Lower lobe of right lung (tissue), 2 donors: ENCODE measurements at places on chromosomes 2 and 18. TPM values are rescaled to one million over a fixed set of nuclear protein-coding genes. Genes with fewer than 3 reads are reported as not detected.

Gene MOB1A
- total RNA-seq: 146 TPM

Gene EPB41L5
- 93.7 TPM for total RNA-seq

Gene AQP4
- total RNA-seq: 301 TPM

Gene AQP12B
- not detected for total RNA-seq

Gene C2orf80
- not detected for total RNA-seq

Gene ANO7
- total RNA-seq: 1.3 TPM

Gene ZAP70
- 8.8 TPM for total RNA-seq

Gene DIPK1C
- not detected for total RNA-seq

Gene EFEMP1
- total RNA-seq: 219 TPM

Gene ABCB11
- total RNA-seq: 0.32 TPM

Gene OR6B3
- total RNA-seq: not detected

Gene PKDCC
- 65.8 TPM for total RNA-seq

Gene CDH20
- total RNA-seq: 0.24 TPM

Gene YWHAQ
- total RNA-seq: 175 TPM

DNA sequence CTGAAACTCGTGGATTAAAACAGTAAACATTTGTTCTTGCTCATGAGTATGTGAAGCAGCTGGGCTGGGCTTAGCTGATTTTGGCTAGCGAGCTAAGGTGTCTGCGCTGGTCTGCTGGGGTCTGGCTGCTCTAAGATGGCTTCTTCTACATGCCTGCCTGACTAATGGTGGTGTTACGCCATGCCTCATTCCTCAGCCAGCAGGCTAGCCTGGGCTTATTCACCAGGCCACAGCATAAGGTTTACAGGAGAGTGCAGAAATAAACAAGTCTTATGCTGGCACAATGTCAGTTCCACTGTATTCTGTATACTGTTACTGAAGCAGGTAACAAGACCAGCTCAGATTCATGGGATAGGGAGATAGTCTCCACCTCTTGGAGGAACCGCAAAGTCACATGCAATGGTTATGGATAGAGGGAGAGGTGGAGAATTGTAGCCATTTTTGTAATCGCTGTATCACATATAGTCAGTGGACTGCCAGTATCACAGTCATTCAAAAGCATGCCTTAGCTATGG lies 80.0 kb downstream of the RHBDD1 start:
- no peak overlapping the region for H3K27ac ChIP-seq
- H3K4me3 ChIP-seq: no peak overlapping the region
- no peaks in the 10 kb centered on the region for H3K36me3 ChIP-seq
- no peaks in the 10 kb centered on the region for H3K27me3 ChIP-seq
- DNase-seq: no peak
- no peaks in the 10 kb centered on the region for H3K4me1 ChIP-seq

DNA sequence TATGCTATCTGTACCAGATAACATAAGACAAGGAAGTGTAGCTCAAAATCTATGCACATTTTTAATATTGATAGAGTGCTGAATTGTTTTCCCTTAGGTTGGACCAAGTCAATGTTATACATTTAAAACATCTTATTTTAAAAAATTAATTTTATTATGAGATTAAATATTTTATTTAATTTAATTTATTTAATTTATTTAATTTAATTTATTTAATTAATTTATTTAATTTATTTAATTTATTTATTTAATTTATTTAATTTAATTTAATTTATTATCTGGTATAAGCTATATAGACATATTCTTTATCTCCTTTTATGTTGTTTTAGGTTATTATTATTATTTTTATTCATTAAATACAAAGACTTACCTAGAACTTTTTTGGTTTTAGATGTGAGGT lies 551.7 kb upstream of the LRRTM1 start:
- no peaks in the 10 kb centered on the region for H3K36me3 ChIP-seq
- no peak overlapping the region for H3K27ac ChIP-seq
- no peaks in the 10 kb centered on the region for H3K4me1 ChIP-seq
- no peak for DNase-seq
- no peaks in the 10 kb centered on the region for H3K27me3 ChIP-seq
- H3K4me3 ChIP-seq: no peak overlapping the region

DNA sequence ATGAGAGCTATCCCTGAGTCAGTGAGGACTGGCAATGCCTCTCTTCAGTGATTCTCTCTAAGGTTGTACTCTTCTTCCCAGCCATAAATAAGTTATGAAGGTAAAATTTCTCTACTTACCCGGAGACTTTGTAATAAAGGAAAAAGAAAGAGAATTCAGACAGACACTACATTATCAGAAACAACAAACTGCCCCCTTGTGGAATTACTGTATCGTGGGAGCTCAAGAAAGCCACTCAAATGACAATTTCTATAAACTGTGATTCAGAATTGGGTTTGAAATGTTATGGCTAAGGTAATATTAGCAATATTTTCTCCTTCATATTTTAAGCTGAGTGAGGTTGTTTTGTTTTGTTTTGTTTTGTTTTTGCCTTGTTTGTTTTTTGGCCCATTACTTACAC lies 155.8 kb upstream of the TANK start:
- H3K36me3 ChIP-seq: no peaks in the 10 kb centered on the region
- no peaks in the 10 kb centered on the region for H3K27me3 ChIP-seq
- no peaks in the 10 kb centered on the region for H3K4me1 ChIP-seq
- DNase-seq: no peak
- H3K4me3 ChIP-seq: no peak overlapping the region

DNA sequence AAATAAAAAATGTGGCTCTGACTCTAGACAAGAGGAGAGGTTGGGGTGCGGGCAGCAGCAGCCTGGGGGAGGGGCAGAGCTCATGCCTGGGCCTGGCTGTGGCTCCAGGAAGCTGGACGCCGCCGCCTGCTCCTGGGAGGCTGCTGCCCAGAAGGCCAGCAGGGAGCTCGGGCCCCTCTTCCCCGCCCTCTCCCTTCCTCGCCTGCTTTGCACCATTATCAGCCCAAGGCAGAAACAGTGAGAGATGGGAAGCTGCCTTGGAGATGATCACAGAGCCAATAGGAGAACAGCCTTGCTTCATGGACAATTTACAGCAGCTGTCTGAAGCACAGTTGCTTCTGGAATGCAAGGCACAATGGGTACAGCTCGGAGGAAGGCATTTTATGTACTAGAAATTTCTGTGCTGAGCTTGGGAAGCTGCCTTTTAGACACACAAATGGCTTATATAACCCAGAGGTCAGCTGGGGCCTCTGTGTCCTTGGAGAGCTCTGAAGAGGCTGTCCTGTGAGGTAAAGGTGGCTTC lies 55.3 kb upstream of the AFF3 start:
- peak overlapping the region; percentile 82 for H3K27ac ChIP-seq
- peak; percentile 83 for DNase-seq
- H3K4me1 ChIP-seq: peaks cover 62% of the 10 kb centered on the region

GRCh38 chr2:64631771-64632170 lies 21.9 kb downstream of the SERTAD2 start:
- no peaks in the 10 kb centered on the region for H3K27me3 ChIP-seq
- no peak for DNase-seq
- H3K4me1 ChIP-seq: peaks cover 34% of the 10 kb centered on the region
- H3K27ac ChIP-seq: no peak overlapping the region

DNA sequence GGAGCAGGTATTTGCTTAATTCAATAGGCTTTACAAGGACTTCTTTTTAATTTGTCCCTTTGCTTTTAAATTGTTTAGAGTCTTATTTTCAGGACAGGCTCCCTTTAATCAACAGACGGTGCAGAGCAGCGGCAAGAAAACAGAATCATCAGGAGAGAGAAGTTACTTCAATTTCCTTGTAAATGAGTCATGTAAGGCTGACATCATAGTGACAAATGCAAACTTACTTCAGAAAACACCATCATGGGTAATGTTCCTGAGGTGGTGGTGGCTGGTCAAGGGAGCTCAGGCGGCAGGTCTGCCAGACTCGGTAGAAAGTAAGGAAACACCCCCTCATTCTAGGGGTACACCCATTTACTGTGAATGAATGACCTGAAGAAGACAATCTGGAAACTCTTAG lies 395.1 kb downstream of the FBXO15 start:
- no peaks in the 10 kb centered on the region for H3K4me1 ChIP-seq
- no peaks in the 10 kb centered on the region for H3K27me3 ChIP-seq
- H3K27ac ChIP-seq: no peak overlapping the region
- DNase-seq: no peak

GRCh38 chr2:21047141-21048009 lies 3.5 kb upstream of the APOB start:
- no peak overlapping the region for H3K4me3 ChIP-seq
- peaks cover 9% of the 10 kb centered on the region for H3K27me3 ChIP-seq
- peaks cover 12% of the 10 kb centered on the region for H3K4me1 ChIP-seq
- H3K27ac ChIP-seq: no peak overlapping the region

DNA sequence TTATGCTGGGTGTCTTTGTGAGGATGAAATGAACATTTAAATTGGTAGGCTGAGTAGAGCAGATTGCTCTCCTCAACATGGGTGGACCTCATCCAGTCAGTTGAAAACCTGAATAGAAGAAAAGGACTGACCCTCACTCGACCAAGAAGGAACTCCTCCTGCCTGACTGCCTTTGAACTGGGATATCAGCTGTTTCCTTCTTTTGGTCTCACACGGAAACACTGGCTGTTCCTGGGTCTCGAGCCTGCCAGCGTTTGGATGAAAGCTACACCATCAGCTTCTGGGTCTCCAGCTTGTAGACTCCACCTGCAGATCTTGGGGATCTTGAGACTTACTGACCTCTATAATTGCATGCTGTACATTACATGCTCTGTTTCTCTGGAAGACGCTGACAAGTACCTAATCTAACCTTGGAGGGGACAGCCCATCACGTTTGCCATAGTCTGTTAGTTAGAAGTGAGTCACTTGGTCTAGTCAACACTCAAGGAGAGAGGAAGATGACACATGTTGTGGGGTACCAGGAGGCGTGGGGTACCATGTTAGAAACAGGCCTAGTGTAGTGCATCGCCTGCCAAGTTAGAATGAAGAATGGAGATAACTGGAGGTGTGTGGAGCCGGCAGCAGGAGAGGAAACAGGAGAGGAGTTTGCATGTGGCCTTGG lies 267.0 kb downstream of the MREG start:
- DNase-seq: no peak
- no peak overlapping the region for H3K4me3 ChIP-seq
- no peak overlapping the region for H3K27ac ChIP-seq

- H3K4me1 ChIP-seq: peaks cover 26% of the 10 kb centered on the region
- DNase-seq: no peak
- no peaks in the 10 kb centered on the region for H3K36me3 ChIP-seq
- H3K27ac ChIP-seq: no peak overlapping the region
- H3K4me3 ChIP-seq: no peak overlapping the region
Measured at GRCh38 chr2:1623906-1624445, 120.3 kb downstream of the PXDN start.

GRCh38 chr18:4319738-4320677 lies 135.1 kb downstream of the DLGAP1 start:
- no peaks in the 10 kb centered on the region for H3K27me3 ChIP-seq
- no peak overlapping the region for H3K4me3 ChIP-seq
- no peak for DNase-seq
- H3K36me3 ChIP-seq: no peaks in the 10 kb centered on the region
- H3K4me1 ChIP-seq: no peaks in the 10 kb centered on the region
- H3K27ac ChIP-seq: no peak overlapping the region

- H3K36me3 ChIP-seq: no peaks in the 10 kb centered on the region
- peaks cover 5% of the 10 kb centered on the region for H3K4me1 ChIP-seq
- no peak overlapping the region for H3K4me3 ChIP-seq
- no peak overlapping the region for H3K27ac ChIP-seq
- DNase-seq: no peak
- H3K27me3 ChIP-seq: no peaks in the 10 kb centered on the region
Measured at GRCh38 chr2:238369591-238370040, 49.3 kb downstream of the TRAF3IP1 start.

GRCh38 chr2:55415300-55415699 lies 4.4 kb downstream of the CCDC88A start:
- no peak for DNase-seq
- H3K27me3 ChIP-seq: no peaks in the 10 kb centered on the region
- peaks cover 4% of the 10 kb centered on the region for H3K36me3 ChIP-seq
- H3K4me3 ChIP-seq: no peak overlapping the region
- H3K27ac ChIP-seq: no peak overlapping the region
- H3K4me1 ChIP-seq: peaks cover 14% of the 10 kb centered on the region

GRCh38 chr2:207403141-207403540 lies 126.6 kb upstream of the CREB1 start:
- peaks cover 4% of the 10 kb centered on the region for H3K4me1 ChIP-seq
- no peak overlapping the region for H3K4me3 ChIP-seq
- no peaks in the 10 kb centered on the region for H3K27me3 ChIP-seq
- DNase-seq: no peak
- H3K27ac ChIP-seq: no peak overlapping the region

GRCh38 chr2:179963626-179964025 lies 43.5 kb downstream of the CWC22 start:
- DNase-seq: no peak
- no peak overlapping the region for H3K4me3 ChIP-seq
- H3K4me1 ChIP-seq: no peaks in the 10 kb centered on the region
- no peaks in the 10 kb centered on the region for H3K27me3 ChIP-seq
- H3K36me3 ChIP-seq: peaks cover 71% of the 10 kb centered on the region

DNA sequence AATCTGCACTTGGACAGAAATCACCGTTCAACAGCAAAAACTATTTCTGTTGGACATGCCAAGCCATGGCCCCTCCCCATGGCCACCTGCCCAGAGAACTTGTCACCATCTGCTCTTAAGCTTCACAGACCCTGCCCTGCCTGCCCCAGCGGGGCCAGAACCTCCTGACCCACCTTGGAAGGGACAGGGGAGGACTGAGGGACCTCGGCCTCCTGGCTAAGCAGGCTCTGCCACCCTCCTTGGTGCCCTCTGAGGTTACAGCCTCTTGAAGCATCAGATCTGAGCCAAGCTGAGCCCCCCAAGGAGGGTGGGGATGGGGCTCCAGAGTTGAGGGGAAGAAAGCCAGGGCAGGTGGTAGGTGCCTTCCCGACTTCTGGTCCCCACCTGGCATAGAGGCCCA lies 6.5 kb downstream of the TEX261 start:
- peaks cover 74% of the 10 kb centered on the region for H3K36me3 ChIP-seq
- H3K4me1 ChIP-seq: peaks cover 6% of the 10 kb centered on the region
- DNase-seq: no peak

DNA sequence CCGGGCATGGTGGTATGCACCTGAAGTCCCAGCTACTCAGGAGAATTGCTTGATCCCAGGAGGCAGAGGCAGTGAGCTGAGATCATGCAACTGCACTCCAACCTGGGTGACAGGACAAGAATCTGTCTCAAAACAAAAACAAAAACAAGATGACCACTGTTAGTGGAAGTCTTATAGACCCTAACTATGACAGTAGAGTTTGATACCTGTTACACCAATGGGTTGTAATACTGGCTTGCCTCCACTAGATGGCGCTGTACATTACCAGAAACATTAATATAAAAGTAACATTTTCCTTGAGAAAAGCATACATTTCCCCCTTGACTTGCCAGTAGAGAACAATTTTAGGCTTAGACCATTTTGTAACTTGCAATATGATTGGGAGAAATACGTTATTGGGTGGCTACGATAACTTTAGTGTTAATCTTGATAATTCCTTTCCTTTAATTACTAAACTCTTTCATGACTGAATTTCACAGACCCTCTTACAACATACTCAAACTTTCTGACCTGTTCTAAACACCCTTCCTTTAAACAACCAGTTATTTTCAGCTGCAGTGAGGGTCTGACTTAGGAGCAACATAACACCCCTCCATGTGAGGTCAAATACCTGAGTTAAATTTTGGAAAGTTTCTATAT lies 19.5 kb downstream of the SLC25A52 start:
- no peaks in the 10 kb centered on the region for H3K4me1 ChIP-seq
- no peak overlapping the region for H3K27ac ChIP-seq
- DNase-seq: no peak
- H3K27me3 ChIP-seq: no peaks in the 10 kb centered on the region

- peaks cover 8% of the 10 kb centered on the region for H3K4me1 ChIP-seq
- H3K27ac ChIP-seq: no peak overlapping the region
- H3K27me3 ChIP-seq: no peaks in the 10 kb centered on the region
- DNase-seq: no peak
- H3K36me3 ChIP-seq: no peaks in the 10 kb centered on the region
- H3K4me3 ChIP-seq: no peak overlapping the region
Measured at GRCh38 chr2:119085613-119086012, 72.9 kb downstream of the C1QL2 start.
